GDM1 (cell line): ENCODE measurements at places on chromosomes 12 and 14.
A peak's percentile ranks its signal among the peaks of the same experiment; 100 is the strongest.

- DNase-seq = no peak
Measured at GRCh38 chr14:97712471-97712870, 915.3 kb downstream of the VRK1 start.

GRCh38 chr14:32339188-32339587, 10.1 kb downstream of the AKAP6 start:
- DNase-seq = no peak

- peak; percentile 63 for DNase-seq
Measured at GRCh38 chr14:73753887-73754795, 40.0 kb upstream of the PNMA1 start.

GRCh38 chr14:82657186-82657675, 1123.6 kb upstream of the SEL1L start:
- DNase-seq = no peak

GRCh38 chr14:78690836-78691235, 520.7 kb downstream of the NRXN3 start:
- DNase-seq = no peak

- no peak for DNase-seq
Measured at GRCh38 chr12:71220260-71220659, 62.5 kb upstream of the TSPAN8 start.

- no peak for DNase-seq
Measured at GRCh38 chr12:20495997-20496396, 127.7 kb downstream of the PDE3A start.

- peak; percentile 69 for DNase-seq
Measured at GRCh38 chr14:100285021-100285912, 21.0 kb downstream of the SLC25A29 start.

DNA sequence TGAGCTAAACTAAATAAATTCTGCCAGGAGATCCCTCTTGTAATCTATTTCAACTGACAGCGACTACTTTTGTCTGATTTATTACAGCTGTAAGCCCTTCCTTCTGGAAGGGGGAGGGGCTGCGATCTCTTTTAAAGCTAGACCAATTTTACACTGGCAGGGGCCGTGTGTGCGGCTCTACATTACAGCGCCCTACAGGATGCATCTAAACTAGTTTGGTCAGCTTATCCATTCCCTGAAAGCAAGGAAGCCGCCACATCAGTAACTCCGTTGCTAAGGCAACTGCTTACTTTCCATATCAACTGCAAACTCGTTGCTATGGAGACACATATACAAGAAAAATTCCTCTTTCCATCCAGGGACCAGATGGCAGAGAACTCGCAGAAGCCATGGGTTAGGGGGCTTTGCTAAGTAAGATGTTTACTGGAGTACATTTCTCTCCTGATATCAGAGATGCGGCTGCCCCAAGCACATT, 17.4 kb downstream of the FOXN3 start:
- DNase-seq = no peak

DNA sequence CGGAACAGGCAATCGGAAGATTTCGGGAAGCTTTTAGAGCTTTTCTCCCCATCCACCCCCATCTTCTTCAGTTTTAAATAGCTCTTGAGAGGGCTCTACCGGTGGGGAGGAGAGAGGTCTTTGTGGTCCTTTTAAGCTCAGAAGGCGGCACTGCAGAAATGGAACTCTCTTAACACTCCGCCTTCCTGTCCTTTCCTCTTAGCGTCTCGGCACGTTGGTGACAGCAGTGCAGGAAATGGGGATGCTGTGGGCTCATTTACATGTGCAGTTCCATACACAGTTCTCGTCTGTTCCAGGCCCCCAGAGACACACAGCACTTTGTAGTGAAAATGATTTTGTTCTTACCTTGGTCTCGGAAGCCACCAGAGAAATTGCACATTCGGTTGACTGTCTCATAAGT, 50.4 kb upstream of the RIN3 start:
- no peak for DNase-seq

DNA sequence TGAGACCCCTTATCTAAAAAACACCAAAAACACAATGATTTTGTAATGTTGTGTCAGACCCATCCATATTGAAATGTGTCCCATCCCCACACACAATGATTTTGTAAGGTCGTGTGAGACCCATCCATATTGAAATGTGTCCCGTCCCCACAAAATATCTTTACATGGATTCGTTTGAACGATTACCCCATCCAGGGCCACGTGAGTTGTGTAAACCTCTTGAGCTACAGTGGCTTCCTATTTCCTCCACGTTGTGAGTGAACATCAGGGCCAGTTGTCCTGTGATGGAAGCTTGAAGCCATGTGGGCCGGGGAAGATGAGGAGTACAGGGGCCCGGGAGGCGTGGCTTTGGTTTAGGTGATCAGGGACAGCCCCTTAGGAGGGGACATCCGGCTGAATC, 27.0 kb upstream of the ULK1 start:
- DNase-seq = no peak
